Stomach (tissue), 19 donors: ENCODE measurements at places on chromosomes 3 and 15. TPM values are rescaled to one million over a fixed set of nuclear protein-coding genes. Genes with fewer than 3 reads are reported as not detected.
A peak's percentile ranks its signal among the peaks of the same experiment; 100 is the strongest.

DNA sequence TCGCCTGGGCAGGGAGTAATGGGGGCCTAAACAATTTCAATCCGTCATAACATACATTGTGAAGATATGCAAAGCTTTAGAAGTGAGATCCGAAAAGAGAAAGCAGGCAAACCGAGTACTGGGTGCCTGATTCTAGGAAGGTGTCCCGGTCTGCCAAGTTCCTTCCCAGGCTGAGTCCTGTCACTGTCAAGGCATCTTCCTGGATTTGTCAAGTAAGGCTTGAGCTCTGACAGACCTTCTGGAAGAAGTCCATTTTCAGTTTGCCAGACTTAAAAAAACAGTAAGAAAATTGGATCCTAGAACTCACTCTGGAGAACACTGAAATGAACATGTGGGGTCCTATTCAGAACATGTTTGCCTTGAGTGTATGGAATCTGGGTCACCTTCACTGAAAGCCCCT, 253.9 kb downstream of the RORA start:
- H3K4me1 ChIP-seq, result peaks cover 10% of the 10 kb centered on the region
- H3K4me3 ChIP-seq, result no peak overlapping the region
- H3K27ac ChIP-seq, result no peak overlapping the region
- no peaks in the 10 kb centered on the region for H3K27me3 ChIP-seq

DNA sequence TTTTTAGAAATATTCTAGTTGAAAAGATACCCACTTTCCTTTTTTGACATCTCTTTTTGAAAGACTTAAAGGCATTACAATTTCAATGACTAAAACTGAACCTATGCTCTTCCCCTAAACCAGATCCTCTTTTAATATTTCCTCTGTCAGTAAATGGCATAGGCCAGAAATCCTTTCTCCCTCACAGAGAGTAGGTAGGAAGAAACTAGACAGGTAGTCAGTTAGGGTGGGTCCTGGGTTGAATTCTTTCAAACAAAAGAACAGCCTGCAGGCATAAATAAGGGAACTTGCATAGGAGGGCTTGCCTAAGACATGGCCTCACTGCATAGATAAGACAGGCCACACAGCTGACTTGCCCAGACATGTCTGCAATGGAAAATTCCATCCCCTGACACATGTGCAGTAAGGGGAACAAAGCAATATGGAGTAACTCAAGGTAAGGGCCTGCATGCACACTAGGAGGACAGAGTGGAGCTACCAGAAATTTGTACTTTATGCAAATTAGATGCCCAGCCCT, 23.1 kb downstream of the PLSCR5 start:
- H3K27me3 ChIP-seq, result no peaks in the 10 kb centered on the region
- no peaks in the 10 kb centered on the region for H3K4me1 ChIP-seq
- H3K27ac ChIP-seq, result no peak overlapping the region
- no peaks in the 10 kb centered on the region for H3K36me3 ChIP-seq
- H3K4me3 ChIP-seq, result no peak overlapping the region
- no peak for DNase-seq

Gene CGNL1
- total RNA-seq, result 29.3 TPM

Gene ALG1L2
- total RNA-seq, result not detected

GRCh38 chr3:50382722-50383121, 23.4 kb upstream of the TMEM115 start:
- no peaks in the 10 kb centered on the region for H3K4me1 ChIP-seq
- no peaks in the 10 kb centered on the region for H3K27me3 ChIP-seq
- H3K27ac ChIP-seq, result no peak overlapping the region
- H3K4me3 ChIP-seq, result no peak overlapping the region
- H3K36me3 ChIP-seq, result peaks cover 6% of the 10 kb centered on the region

GRCh38 chr15:67048281-67049279, 16.8 kb upstream of the SMAD3 start:
- no peaks in the 10 kb centered on the region for H3K36me3 ChIP-seq
- H3K4me1 ChIP-seq, result peaks cover 61% of the 10 kb centered on the region
- H3K27ac ChIP-seq, result peak overlapping the region; percentile 89

Gene IL20RB
- 1.3 TPM for total RNA-seq

GRCh38 chr3:77887611-77888010, 847.7 kb downstream of the ROBO2 start:
- DNase-seq, result peak; percentile 11
- H3K36me3 ChIP-seq, result no peaks in the 10 kb centered on the region
- H3K4me1 ChIP-seq, result no peaks in the 10 kb centered on the region
- no peak overlapping the region for H3K4me3 ChIP-seq

DNA sequence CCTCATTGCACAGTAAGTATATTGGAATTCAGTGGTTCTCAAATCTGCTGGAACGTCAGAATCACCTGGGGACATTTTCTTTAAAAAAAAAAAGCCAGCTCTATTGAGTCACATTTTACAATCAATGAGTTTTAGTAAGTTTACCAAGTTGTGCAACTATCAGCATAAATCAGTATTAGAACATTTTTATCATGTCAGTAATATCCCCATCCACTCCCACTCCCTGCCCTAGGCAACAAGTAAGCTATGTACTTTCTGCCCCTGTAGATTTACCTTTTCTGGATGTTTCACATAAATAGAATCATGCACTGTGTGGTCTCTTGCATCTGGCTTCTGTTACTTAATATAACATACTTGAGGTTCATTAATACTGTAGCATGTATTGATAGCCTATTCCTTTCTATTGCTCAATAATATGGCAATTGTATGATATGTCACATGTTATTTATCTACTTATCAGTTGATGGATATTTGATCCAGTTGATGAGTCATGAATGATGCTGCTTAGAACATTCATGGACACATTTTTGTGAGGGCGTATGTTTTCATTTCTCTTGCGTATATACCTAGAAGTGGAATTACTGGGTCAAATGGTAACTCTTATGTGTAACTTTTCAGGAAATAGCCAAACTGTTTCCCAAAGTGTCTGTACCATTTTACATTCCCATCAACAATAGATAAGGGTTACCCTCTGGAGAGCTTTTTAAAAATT, 180.5 kb downstream of the THSD4 start:
- H3K4me1 ChIP-seq, result peaks cover 15% of the 10 kb centered on the region
- no peak overlapping the region for H3K27ac ChIP-seq
- DNase-seq, result no peak
- no peaks in the 10 kb centered on the region for H3K36me3 ChIP-seq

Gene CLRN1
- total RNA-seq, result not detected

DNA sequence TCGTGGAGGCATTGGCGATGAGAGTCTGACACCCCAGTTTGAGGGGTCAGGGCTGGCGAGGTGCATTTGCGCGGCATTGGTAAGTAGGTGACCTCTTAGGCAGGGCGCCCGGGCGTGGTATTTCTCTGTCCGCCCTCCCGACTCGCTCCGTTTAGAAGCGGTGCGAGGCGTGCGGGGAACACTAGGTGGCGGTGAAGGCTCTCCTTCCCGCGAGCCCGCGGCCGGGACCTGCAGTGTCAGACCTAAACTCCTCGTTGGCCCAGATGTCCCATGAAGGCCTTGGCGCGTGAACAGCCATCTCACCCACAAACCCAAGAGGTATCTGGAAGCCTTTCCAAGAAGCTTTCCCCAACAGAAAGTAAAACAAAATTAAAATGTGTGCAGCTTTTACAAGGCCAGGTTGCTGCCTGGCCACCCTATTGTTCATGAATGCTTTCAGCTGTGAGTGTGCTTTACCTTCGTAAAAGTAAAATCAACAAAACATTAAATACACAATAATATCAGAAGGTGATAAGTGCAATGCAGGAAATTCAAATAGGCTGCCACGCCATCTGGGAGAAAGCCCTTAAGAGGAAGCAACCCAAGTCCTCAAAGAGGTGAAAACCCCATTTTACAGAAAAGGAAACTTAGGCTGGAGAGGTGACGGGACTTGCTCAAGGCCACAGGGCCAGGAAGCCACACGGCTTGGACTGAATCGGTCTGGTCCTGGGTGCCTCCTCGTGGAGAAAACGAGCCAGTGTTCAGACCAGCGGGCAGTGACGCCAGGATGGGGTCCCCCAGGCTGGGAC, 120.3 kb downstream of the ETFA start:
- H3K27ac ChIP-seq, result peak overlapping the region; percentile 64
- peak overlapping the region; percentile 8 for H3K4me3 ChIP-seq
- DNase-seq, result peak; percentile 93
- H3K36me3 ChIP-seq, result no peaks in the 10 kb centered on the region
- peaks cover 65% of the 10 kb centered on the region for H3K27me3 ChIP-seq

DNA sequence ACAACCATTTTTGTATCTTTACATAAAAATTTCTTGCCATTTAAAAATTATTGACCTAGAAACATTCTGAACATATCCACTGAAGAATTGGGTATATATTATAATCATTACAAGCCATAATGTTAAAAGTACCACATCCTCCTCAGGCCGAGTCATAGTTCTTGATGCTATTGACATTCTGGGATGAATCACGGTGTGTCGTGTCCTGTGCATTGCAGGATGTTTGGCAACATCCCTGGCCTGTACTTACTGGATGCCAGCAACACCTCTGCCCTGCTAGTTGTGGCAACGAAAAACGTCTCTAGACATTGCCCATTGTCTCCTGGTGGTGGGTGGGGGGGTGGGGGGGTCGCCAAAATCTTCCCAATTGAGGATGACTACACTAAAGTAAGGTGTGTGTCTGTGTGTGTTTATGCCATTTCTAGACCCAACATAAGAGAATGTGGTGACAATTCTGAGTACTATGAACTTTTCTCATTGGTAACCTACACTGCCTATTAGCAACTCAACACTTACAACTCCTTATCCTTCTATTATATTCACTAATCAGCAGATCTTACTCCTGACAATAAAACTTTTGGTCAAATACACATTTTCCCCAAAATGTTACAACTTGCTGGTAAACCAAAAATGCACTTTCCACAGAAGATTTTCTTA, 471.6 kb downstream of the FOXP1 start:
- peak overlapping the region; percentile 84 for H3K27ac ChIP-seq
- no peak overlapping the region for H3K4me3 ChIP-seq
- no peaks in the 10 kb centered on the region for H3K27me3 ChIP-seq
- H3K36me3 ChIP-seq, result peaks cover 46% of the 10 kb centered on the region
- no peak for DNase-seq
- H3K4me1 ChIP-seq, result peaks cover 89% of the 10 kb centered on the region

DNA sequence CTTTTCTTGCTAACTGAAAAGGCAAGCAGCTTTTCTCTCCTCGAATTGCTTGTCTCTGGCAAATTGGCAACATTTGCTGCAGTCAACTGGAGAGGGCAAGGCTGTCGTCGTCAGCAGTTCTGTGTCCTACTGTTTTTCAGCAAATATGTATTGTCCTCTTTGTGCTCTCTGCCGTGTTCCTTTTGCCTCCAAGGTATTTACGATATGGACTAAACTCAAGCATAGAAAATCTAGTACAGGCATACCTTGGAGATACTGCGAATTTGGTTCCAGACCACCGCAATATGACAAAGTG, 558 bp upstream of the SLC30A4 start:
- no peak for DNase-seq
- H3K27ac ChIP-seq, result peak overlapping the region; percentile 90
- H3K27me3 ChIP-seq, result no peaks in the 10 kb centered on the region
- peaks cover 32% of the 10 kb centered on the region for H3K4me1 ChIP-seq
- H3K36me3 ChIP-seq, result peaks cover 11% of the 10 kb centered on the region

Gene PLSCR2
- total RNA-seq, result not detected

- no peak overlapping the region for H3K4me3 ChIP-seq
- DNase-seq, result no peak
- H3K27ac ChIP-seq, result no peak overlapping the region
- no peaks in the 10 kb centered on the region for H3K36me3 ChIP-seq
- no peaks in the 10 kb centered on the region for H3K27me3 ChIP-seq
These were observed 595.8 kb downstream of the NLGN1 start for GRCh38 chr3:173993299-173993698.
